ENCODE measurements at places on chromosomes 16 and 17.

DNA sequence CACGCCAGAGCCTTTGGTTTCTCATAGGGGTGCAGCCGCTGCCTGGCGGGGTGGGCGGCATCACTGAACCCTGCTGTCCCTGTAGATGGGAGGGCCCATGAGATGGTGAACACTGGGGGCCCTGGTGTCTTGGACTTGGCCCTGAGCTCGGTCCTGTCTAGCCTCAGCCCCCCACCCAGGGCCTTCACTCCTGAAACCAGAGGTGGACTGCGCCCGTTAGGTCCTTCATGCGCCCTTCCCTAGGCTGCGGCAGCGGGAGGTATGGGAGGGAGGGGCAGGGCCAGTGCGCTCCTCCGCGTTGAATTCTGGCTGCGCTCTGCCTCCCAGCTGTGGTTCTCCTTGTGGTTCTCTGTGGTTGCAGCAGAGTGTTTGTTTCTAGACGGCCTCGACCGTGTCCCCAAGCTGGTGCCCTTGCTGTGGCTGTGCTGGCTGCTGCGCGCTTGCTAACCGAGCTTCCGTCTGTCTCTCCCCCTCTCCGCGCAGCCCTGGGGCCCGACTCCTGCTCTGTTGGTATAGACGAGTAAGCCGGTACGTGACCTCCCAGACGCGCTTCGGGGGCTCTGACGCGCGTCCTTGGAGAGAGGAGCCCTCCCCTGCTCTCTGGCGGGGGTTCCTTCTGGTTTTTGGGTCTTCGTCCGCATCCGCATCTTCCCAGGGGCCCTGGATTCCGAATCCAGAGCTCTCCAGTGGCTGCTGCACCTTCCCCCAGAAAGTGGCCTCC, 7.4 kb upstream of the NUDT16L1 start:
- peaks cover 2% of the 10 kb centered on the region for H3K36me3 ChIP-seq
- no peak for DNase-seq
- H3K27ac ChIP-seq = no peak overlapping the region
- no peaks in the 10 kb centered on the region for H3K27me3 ChIP-seq

DNA sequence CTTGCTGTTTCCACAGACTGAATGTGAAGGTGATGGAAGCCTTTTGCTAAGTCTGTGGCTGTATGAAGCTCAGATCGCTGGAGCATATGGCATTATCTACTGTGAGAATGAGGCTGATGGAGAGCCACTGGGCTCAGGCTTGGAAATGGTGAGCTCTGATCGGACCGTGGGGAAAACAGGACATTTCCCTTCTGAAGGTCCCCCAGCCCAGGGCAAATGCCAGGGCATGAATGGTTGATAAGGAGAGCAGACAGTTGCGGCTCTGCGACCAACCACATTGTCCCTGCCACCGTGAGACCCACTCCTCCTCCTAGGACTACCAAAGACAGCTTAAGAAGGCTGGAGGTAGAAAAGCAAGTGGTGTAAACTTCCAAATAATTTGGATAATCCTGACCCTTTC, 4.7 kb upstream of the CUEDC1 start:
- no peak overlapping the region for H3K27ac ChIP-seq
- H3K4me3 ChIP-seq = no peak overlapping the region
- no peaks in the 10 kb centered on the region for H3K27me3 ChIP-seq
- peaks cover 11% of the 10 kb centered on the region for H3K4me1 ChIP-seq
- H3K36me3 ChIP-seq = no peaks in the 10 kb centered on the region
- no peak for DNase-seq

DNA sequence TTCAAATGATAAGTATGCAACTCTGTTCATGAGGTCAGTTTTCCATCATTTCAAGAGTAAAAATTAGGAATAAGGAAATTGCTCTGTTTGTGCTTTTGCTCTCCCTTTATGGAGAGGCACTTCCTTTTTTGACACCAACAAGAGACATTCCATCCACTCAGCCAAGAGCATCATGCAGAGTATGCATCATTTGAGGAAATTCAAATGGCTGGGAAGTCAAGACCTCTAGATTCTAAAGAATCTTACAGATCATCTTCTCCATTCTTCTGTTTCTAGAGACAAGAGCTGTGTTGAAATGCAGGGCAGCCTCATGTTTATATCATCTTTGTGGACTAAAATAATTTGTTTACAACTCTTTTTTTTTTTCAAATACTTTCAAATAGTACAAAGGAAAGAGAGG, 669.4 kb downstream of the CDH11 start:
- H3K36me3 ChIP-seq = no peaks in the 10 kb centered on the region
- H3K27me3 ChIP-seq = no peaks in the 10 kb centered on the region
- H3K4me3 ChIP-seq = no peak overlapping the region

- H3K27me3 ChIP-seq = no peaks in the 10 kb centered on the region
- peak overlapping the region; percentile 87 for H3K4me3 ChIP-seq
- H3K4me1 ChIP-seq = peaks cover 10% of the 10 kb centered on the region
- DNase-seq = no peak
- H3K27ac ChIP-seq = no peak overlapping the region
Measured at GRCh38 chr16:47461598-47462266, 601 bp downstream of the PHKB start.

DNA sequence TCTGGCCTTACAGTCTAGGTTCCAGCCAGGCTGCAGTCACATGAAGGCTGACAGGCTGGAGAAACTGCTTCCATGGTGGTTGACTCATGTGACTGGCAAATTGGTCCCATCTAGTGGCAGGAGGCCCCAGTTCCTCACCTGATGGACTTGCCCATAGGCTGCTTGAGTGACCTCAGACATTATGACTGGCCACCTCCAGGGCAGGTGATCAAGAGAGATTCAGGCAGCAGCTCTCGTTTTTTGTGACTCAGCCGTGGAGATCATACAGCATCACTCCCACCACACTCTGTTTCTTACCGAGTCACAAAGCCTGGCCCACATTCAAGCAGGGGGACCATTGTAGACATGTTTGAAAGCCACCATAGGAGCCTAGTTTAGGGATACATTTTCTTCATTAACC, 34.5 kb downstream of the SIAH1 start:
- no peak overlapping the region for H3K4me3 ChIP-seq
- no peak for DNase-seq
- peaks cover 12% of the 10 kb centered on the region for H3K36me3 ChIP-seq
- peaks cover 2% of the 10 kb centered on the region for H3K4me1 ChIP-seq
- no peaks in the 10 kb centered on the region for H3K27me3 ChIP-seq
- no peak overlapping the region for H3K27ac ChIP-seq

DNA sequence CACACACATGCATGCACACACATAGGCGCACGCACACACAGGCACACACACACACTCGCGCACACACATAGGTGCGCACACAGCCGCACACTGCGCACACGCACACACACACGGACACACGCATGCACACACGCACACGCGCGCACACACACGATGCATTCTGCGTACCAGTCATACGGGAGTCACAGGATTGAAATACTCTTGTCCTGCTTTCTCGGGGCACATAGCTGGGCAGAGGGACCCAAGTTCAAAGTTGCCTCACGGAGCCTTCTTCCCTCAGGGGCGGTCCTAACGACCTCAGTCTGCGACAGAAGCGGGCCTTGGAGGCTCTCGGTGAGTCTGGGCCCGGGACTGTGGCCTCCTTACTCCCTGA, 56.0 kb downstream of the MRM1 start:
- H3K27ac ChIP-seq = no peak overlapping the region
- DNase-seq = no peak
- H3K4me3 ChIP-seq = peak overlapping the region; percentile 44
- peaks cover 4% of the 10 kb centered on the region for H3K4me1 ChIP-seq

DNA sequence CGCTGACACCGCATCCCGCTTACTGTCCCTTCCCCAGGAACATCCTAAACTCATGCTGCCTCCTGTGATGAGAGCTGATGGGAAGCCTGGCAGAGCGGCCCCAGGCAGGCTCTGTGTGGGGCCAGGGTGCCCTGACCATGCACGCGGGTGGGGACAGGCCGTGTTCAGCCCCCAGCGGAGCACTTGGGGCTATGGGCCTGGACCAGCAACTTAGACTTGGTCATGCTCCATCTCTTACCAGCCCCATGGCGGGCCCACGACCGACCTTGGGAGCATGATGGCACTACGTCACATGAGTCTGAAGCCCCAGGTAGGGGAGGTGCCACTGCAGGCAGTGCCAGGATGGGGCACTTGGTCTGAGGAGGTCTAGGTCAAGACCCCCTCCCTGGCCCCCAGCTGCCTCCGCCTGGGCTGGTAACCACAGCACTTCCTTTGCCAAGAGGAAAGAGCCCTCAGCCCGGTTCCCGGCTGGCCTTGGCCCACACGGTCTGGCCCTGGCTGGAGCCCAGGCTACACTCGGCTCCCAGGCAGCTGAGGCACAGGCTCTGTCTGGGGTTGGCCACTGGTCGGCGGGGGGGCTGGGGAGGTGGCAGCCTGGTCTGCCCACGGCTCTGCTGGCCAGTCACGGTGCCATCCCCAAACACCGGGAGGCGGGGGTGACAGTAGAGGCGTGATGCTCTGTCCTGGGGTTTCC, 25.7 kb downstream of the BAHCC1 start:
- no peaks in the 10 kb centered on the region for H3K36me3 ChIP-seq
- peaks cover 7% of the 10 kb centered on the region for H3K4me1 ChIP-seq
- H3K4me3 ChIP-seq = no peak overlapping the region
- no peak for DNase-seq
- H3K27me3 ChIP-seq = no peaks in the 10 kb centered on the region
- H3K27ac ChIP-seq = no peak overlapping the region

Data from H1 (cell line).